ENCODE measurements at places on chromosomes 3 and 15. TPM values are rescaled to one million over a fixed set of nuclear protein-coding genes. Genes with fewer than 3 reads are reported as not detected.

- no peak for DNase-seq
- no peak overlapping the region for H3K4me3 ChIP-seq
- no peaks in the 10 kb centered on the region for H3K27me3 ChIP-seq
- no peaks in the 10 kb centered on the region for H3K36me3 ChIP-seq
- H3K4me1 ChIP-seq: peaks cover 22% of the 10 kb centered on the region
Measured at GRCh38 chr15:85618956-85619491, 175.7 kb downstream of the KLHL25 start.

DNA sequence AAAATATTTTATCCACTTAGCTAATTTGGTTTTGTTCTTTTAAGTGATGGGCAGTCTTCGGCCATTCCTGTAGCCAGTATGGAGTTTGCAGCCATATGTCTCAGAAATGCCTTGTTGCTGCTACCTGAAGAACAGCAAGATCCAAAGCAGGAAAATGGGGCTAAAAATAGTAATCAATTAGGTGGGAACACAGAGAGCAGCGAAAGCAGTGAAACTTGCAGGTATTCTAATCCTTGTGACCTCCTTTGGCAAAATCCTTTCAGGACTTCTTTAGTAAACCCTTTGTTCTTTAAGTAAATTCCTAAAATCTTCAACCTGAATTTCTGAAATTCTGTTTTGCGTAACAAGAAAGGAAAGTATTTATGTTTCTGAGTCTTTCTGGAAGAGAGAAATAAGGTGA, 49.8 kb downstream of the CNOT10 start:
- no peak overlapping the region for H3K27ac ChIP-seq
- H3K36me3 ChIP-seq: peaks cover 43% of the 10 kb centered on the region
- H3K4me1 ChIP-seq: no peaks in the 10 kb centered on the region
- no peak for DNase-seq

GRCh38 chr3:193317682-193318300, 60.8 kb downstream of the ATP13A5 start:
- no peaks in the 10 kb centered on the region for H3K27me3 ChIP-seq
- no peak overlapping the region for H3K27ac ChIP-seq
- no peak for DNase-seq
- no peaks in the 10 kb centered on the region for H3K36me3 ChIP-seq

DNA sequence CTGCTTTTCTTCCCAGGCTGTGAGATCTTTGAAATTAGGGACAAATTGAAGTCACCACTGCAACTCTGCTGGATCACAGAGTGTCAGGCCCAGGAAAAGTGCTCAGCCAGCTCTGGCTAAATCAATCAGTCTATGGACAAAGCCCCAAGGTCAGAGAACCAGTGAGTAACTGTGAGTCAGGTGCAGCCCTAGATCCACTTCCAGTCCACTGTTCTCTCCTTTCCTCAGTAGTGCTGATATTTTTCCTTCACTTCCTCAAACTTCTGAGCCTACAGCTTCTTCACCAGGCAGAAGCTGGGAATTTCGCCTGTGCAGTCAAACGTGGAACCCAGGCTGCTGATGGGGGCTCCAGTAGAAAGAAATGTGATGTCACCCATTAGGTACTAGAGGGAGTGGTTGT, 75.1 kb upstream of the TRIM42 start:
- H3K4me3 ChIP-seq: no peak overlapping the region
- H3K36me3 ChIP-seq: no peaks in the 10 kb centered on the region
- H3K27ac ChIP-seq: no peak overlapping the region
- DNase-seq: no peak
- no peaks in the 10 kb centered on the region for H3K27me3 ChIP-seq

GRCh38 chr3:172803489-172803888, 53.0 kb downstream of the ECT2 start:
- H3K27ac ChIP-seq: no peak overlapping the region
- no peak overlapping the region for H3K4me3 ChIP-seq
- peaks cover 7% of the 10 kb centered on the region for H3K4me1 ChIP-seq
- no peak for DNase-seq
- no peaks in the 10 kb centered on the region for H3K27me3 ChIP-seq
- H3K36me3 ChIP-seq: peaks cover 47% of the 10 kb centered on the region

DNA sequence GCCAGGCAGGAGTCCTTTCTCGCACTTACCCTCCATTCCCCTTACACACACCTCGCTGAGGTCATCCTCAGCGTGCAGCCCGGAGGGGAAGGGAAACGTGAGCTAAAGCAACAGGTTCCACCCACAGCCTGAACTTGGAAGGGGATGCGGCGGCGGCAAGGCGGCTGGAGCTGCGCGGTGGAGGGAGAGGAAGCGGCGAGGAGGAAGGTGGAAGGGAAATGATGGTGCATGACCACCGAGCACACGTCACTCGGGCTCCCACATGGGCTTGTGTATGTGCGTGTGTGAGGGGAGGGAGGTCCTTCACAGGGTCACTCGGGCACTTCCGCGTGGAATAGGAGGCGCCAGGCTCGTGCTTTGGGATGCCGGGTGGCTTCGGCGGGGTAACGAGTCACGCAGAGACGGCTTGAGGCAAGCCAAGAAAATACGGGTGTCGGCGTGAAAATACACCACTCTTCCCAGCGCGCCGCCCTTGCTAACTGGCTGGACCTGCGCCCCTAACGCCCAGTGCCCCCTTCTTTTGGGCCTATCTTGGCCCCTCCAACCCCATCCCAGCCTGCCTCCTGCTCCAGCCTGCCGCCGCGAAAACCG, 225.5 kb upstream of the IL12A start:
- H3K27ac ChIP-seq: no peak overlapping the region
- H3K27me3 ChIP-seq: peaks cover 10% of the 10 kb centered on the region
- no peak for DNase-seq
- H3K4me3 ChIP-seq: peak overlapping the region; percentile 50
- H3K4me1 ChIP-seq: peaks cover 18% of the 10 kb centered on the region

GRCh38 chr3:133007601-133008000, 30.6 kb upstream of the TMEM108 start:
- no peak for DNase-seq
- no peak overlapping the region for H3K27ac ChIP-seq
- no peak overlapping the region for H3K4me3 ChIP-seq
- no peaks in the 10 kb centered on the region for H3K36me3 ChIP-seq
- no peaks in the 10 kb centered on the region for H3K27me3 ChIP-seq

DNA sequence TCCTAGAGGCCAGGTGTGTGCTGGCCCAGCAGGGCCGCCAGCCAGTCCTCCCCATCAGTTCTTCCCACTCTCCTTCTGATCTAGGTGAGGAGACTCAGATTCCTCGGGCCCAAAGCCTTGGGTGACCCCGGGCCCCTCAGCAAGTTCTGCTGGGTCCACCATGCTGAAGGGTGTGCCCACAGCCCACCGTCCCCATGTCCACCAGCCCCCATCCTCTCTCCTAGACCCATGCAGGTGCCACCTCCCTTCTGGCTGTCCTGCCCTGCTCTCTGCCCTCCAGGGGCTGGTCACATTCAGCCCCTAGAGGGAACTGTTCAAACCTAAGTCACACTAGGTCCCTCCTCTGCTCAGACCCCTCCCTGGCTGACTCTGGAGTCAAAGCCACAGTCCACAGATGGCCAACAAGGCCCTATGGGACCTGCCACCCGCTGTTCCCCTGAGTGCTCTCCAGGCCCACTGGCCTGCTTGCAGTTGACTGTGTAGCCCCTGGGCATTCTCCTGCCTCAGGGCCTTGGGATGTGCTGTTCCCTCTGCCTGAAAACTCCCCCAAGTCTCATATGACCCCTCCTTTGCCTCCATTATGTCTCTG, 878 bp upstream of the TLR9 start:
- H3K36me3 ChIP-seq: peaks cover 29% of the 10 kb centered on the region
- H3K27ac ChIP-seq: no peak overlapping the region
- no peak for DNase-seq
- peaks cover 12% of the 10 kb centered on the region for H3K27me3 ChIP-seq
- H3K4me3 ChIP-seq: no peak overlapping the region
- peaks cover 13% of the 10 kb centered on the region for H3K4me1 ChIP-seq

Gene GOLGA6L1
- total RNA-seq: not detected

Gene SLC12A1
- total RNA-seq: not detected

DNA sequence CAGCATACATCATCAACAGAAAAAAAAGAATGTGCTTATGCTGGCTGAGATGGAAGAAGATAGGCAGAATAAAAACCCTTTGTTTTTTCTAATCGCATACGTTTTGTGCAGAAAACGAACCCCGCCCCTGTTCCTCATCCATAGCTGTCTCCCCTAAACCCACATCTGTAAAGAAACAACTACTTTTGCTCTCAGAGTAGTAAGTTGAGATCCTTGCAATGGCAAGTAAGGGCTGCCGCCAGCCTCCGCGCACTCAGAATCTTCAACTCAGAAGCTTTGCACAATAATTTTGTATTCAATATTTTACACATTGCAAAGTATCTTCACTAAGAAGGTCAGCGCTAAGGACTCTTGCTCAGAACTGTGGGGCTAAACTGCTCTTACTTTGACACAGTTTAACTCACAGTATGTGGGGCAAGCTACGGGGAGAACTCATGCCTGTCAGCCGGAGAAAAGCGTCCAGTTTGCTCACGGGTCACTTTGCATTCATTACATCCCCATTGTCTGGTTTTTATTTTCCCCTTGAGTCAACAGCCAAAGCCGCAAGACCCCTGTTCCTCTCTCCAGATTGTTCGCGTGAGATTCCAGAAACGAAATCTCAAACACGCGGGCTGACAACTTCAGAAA, 1.0 kb downstream of the LYSMD4 start:
- peak overlapping the region; percentile 56 for H3K27ac ChIP-seq
- H3K4me3 ChIP-seq: peak overlapping the region; percentile 75
- H3K27me3 ChIP-seq: no peaks in the 10 kb centered on the region

- DNase-seq: no peak
- no peak overlapping the region for H3K4me3 ChIP-seq
- H3K27ac ChIP-seq: no peak overlapping the region
- no peaks in the 10 kb centered on the region for H3K4me1 ChIP-seq
Measured at GRCh38 chr3:63706321-63707085, 54.0 kb downstream of the SNTN start.

Gene VEPH1
- not detected for total RNA-seq

DNA sequence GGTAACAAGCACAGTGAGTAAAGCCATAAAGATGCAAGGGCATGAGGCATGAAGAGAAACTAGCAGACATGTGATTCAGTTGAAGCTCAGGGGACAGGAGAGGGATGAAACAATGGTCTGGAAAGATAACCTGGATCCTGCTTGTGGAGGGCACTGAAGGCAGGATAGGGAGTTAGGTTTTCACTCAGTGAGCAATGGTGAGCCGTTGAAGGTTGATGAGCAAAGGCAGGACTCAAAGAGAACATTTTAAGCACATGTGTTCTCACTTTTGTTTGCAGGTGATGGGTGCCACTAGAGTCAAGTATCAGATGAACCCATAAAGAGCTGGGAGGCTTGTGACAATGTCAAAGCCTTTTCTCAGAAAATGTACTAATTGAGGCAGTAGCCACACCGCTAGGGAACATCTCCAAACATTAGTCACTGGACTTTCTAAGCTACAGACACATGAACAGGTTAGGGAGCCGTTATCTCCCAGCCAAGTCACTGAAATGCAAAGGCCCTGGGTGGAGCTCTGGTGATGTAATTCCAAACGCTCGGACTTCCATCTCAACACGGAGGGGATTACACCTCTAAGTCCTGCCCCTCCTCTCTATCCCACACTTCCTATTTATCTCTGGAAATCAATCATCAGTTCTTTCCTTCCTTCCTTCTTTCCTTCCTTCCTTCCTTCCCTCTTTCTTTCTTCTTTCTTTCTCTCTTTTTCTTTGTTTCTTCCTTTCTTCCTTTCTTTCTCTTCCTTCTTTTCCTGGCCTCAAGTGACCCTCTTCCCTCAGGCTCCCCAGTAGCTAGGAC, 22.7 kb downstream of the KLHL6 start:
- H3K27ac ChIP-seq: no peak overlapping the region
- H3K4me3 ChIP-seq: no peak overlapping the region
- H3K36me3 ChIP-seq: no peaks in the 10 kb centered on the region
- no peaks in the 10 kb centered on the region for H3K27me3 ChIP-seq
